ENCODE measurements at places on chromosomes 6 and 20. TPM values are rescaled to one million over a fixed set of nuclear protein-coding genes. Genes with fewer than 3 reads are reported as not detected.

The SMOC2 gene
- total RNA-seq: not detected

The LSM2 gene
- total RNA-seq: 58.9 TPM

The PHACTR3 gene
- total RNA-seq: not detected

The CLIC5 gene
- not detected for total RNA-seq

The TMEM74B gene
- total RNA-seq: 3.4 TPM
